Bladder microvascular endothelial cell (primary cell): ENCODE measurements at places on chromosomes 11 and 22. TPM values are rescaled to one million over a fixed set of nuclear protein-coding genes. Genes with fewer than 3 reads are reported as not detected.

PLAAT4 gene
- total RNA-seq, result 2.5 and 5.5 TPM in 2 replicates

CHADL gene
- 0.32 and 1.0 TPM in 2 replicates for total RNA-seq

NDUFV1 gene
- total RNA-seq, result 170 and 189 TPM in 2 replicates

FOLH1 gene
- 0.16 and 0.57 TPM in 2 replicates for total RNA-seq

ZNF214 gene
- 0.65 and 1.8 TPM in 2 replicates for total RNA-seq

TTLL12 gene
- 17.0 and 21.5 TPM in 2 replicates for total RNA-seq

RAG2 gene
- total RNA-seq, result not detected in 2 replicates

DEPDC7 gene
- total RNA-seq, result 0.16 and 0.19 TPM in 2 replicates

CST6 gene
- 0.49 and 1.1 TPM in 2 replicates for total RNA-seq

PAFAH1B2 gene
- total RNA-seq, result 144 and 156 TPM in 2 replicates

PTPRJ gene
- total RNA-seq, result 0.32 and 0.44 TPM in 2 replicates

SAMM50 gene
- 28.5 and 52.7 TPM in 2 replicates for total RNA-seq

OR56A1 gene
- not detected in 2 replicates for total RNA-seq

KRTAP5-7 gene
- 0.16 TPM in 1 of 2 replicates, not detected in the other for total RNA-seq

TNNI2 gene
- not detected in 2 replicates for total RNA-seq
